Right lung (tissue), 10 donors: ENCODE measurements at places on chromosomes 7 and 10. TPM values are rescaled to one million over a fixed set of nuclear protein-coding genes. Genes with fewer than 3 reads are reported as not detected.

DNA sequence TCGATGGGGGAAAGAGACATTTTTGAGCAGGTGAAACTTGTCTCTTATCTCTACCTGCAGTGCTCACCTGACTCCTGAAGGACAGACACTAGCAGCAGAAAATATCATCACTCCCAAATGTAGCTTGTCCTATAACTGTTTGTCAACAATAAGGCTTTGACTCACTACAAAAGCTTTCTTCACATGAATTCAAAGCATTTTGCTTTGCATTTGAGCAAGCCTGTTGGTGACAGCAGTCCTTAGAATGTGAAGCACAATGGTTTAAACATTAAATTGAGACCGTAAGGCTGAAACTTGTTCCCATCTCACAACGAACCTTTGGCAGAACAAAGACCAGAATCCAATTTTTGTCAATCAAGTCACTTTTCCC is 30.6 kb upstream of the ZNRF2 start:
- no peak for DNase-seq

- no peak for DNase-seq
Measured at GRCh38 chr7:12884856-12885440, 197.5 kb downstream of the ARL4A start.

GRCh38 chr7:71775648-71776047 is 636.5 kb downstream of the CALN1 start:
- no peak for DNase-seq

GRCh38 chr10:106740-107139 is 28.5 kb upstream of the ZMYND11 start:
- DNase-seq, result no peak

GRCh38 chr10:91126471-91126870 is 94.0 kb upstream of the PCGF5 start:
- no peak for DNase-seq

DNA sequence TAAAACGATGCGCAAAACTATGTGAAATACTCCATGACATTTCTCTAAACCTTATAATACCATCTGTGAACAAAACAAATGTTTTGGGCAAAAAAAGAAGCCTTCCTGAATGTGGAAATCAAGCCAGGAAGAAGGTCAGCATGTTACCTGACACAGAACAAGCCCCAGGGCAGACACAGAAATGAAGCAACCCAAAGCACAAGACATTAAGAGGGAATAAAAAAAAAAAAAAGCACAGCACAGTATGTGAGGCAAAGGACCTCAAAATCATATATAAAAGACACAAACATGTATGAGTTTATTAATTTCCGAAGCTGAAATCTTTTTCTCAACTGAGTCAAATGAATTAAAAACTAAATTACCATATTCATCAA is 161.8 kb downstream of the SKIDA1 start:
- DNase-seq, result no peak

DNA sequence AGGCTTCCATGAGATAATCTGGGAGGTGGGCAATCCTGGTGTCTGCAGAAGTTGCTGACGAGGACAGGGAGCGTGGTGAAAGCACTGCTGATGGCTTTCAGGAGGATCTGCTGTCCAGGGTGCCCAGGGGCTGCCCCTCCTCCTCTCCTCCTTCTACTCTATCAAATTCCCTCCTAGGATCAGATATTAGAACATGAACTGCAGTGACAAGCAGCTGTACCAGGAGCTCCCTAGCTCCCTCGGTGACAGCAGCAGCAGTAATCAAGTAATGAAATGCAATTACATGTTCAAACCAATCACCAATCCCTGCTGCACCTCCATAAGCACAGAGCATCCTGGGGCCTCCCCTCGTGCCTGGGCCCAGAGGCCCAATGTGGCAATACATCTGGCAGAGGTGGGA is 46.9 kb downstream of the GRID1 start:
- no peak for DNase-seq

DNA sequence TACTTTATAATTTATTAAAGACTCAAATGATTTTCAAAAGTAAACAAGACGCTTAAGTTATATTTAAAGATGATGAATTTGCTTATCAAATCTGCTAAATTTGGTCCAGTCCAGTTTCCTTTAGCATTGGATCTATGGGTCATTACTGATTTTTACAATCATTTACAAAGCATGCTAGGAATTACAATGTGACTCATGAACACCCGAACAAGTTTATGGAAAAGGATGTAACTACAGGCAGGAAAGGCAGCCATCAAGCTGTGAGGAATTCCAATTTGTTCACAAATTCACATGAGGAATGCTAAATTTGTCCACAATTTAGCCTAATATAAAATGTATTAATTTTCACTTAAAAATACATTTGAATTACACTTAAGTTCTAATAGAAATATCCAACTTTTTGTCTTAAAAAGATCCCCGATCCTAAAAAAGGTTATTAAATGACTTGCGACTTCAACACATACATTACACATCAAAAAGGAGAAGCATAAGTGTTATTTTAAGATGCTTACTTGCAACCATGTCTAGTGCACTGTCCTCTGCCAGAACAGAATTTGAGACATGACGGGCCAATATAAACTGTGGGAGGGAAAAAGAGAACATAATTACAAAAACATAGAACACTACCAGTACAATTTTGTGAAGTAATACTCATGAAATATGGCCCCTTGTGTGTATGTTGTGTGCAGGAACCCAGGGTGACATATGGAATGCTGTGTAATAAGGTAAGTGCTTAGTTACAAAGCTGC is 194.2 kb upstream of the SLC26A5 start:
- no peak for DNase-seq

GRCh38 chr7:106262221-106262881 is 22.4 kb downstream of the NAMPT start:
- DNase-seq, result no peak

DNA sequence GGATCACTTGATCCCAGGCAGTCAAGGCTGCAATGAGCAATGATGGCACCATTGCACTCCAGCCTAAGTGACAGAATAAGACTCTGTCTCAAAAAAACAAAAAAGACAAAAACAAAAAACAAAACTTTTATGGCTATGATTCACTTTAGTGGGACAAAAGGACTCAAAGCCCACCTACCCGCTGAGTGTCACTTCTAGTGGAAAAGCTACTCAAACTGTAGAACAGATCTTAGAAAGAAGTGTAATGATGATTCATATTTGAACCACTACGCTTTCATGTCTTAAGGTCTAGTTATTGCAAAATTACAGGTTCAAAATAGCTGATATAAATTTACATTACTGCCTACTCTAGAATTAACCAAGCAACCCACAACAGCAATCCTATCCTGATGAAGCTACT is 47.1 kb upstream of the OTUD1 start:
- no peak for DNase-seq

- DNase-seq, result no peak
Measured at GRCh38 chr10:19048489-19048888, at the start of gene MALRD1. MALRD1 (plus strand) TSS chr10:19048801; CDS start chr10:19048939, 138 bp downstream.

GRCh38 chr10:35641676-35642034 is 441 bp downstream of the FZD8 start:
- DNase-seq, result no peak

- no peak for DNase-seq
Measured at GRCh38 chr7:106199813-106200364, 84.9 kb downstream of the NAMPT start.

DNA sequence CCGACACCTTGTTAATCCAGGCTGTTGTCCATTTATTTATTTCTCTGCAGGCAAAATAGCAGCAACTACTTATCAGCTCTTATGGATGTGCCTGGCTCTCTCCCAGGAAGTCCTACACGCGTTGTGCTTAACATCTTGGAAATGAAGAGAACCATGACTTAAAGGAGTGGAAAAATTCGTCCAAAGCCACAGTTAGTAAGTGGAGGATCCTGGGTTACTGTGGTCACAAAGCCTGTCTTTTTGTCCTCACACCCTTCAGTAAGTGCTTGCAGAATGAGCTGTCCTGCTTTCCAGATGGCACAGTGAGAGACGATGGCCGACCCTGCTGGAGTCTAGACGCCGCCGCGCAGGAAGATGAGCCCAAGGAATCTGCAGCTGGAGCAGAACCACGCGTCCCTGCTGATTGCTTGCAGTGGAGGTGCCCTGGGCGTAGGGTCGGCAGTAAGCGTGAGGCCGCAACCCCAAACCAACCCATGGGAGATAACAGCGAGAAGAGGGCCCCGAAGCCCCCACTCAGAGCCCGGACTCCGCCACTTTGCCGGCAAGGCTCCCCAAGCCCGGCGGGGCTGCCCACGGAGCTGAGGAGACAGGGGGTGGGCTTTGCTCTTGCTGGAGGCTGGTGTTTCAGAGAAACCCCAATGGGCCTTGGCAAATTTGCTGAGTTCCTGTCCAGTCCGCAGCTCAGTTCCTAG is 178.6 kb downstream of the CXCL12 start:
- peak; percentile 19 for DNase-seq

GRCh38 chr7:151167197-151167961 is at the start of gene GBX1:
GBX1 (minus strand) TSS chr7:151167694; CDS start chr7:151167548, 146 bp downstream.
- no peak for DNase-seq

DNA sequence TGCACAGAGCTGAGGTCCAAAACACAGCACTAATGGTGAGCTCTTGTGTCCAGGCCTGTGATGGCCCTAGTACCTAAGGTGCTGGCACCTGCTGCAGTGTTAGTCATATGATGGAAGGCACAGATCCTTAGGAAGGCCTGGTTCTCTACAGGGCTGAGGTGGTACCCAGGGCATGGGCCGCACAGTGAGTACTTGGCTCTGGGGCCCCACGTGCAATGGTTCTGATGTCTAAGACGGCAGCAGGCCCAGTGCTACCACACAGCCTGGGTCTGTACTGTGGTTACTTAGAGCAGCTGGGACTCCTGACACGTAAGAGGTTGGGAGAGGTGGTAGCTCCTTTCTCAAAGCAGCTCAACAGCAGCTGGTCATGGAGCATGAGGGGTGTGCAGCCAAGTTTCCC is 70.6 kb upstream of the MAGI2 start:
- no peak for DNase-seq

- DNase-seq, result no peak
Measured at GRCh38 chr7:23594879-23595604, 2.1 kb upstream of the CCDC126 start.

DNA sequence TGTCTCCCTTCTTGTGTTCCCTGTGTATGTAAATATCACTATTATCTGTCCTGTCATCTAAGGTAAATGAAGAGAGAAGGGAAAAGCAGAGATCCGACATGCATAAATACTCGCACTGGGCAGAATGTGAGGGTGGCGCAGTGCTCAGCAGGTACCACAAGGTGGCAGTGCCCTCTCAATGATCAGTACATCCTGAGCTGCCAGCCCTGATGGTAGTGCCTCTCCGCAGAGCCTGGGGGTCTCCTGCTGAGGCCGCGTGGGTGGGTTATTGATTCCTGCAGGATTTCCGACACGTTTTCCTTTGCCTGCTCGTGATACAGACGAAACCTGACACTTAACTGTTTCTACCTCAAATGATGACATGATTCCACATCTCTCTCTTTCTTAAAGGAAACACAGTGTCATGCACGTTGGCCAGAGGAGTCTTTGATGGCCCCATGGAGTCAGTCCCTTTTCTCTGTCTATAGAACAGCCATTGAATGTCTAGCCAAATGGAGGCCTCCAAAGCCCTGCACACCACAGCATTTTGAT is 19.8 kb downstream of the RGR start:
- DNase-seq, result peak; percentile 39

- DNase-seq, result no peak
Measured at GRCh38 chr10:35927990-35928488, 285.9 kb upstream of the FZD8 start.

DNA sequence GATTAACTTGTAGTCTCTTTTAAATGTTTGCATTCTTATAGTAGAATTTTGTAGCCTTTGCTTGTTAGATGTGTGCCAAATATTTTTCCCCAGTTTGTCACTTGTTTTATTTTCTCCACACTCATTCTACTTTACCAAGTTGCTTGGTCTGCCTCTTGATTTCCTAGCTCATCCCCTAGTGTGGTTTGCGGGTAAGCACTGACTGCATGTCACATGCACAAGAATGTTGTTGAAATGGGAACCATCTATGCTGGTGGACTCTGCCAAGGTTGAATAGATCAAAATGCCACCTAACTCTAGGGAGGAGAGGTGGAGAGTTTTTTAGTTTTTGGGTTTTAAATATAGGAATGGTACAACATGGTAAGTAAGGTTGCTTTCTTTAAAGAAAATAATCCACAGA is 47.6 kb downstream of the FZD1 start:
- no peak for DNase-seq

- DNase-seq, result no peak
Measured at GRCh38 chr10:56624082-56624481, 263.0 kb upstream of the ZWINT start.

- no peak for DNase-seq
Measured at GRCh38 chr7:108660465-108660864, 90.8 kb downstream of the DNAJB9 start.

- DNase-seq, result no peak
Measured at GRCh38 chr10:122288917-122289316, 17.8 kb downstream of the BTBD16 start.

- no peak for DNase-seq
Measured at GRCh38 chr10:71873582-71874211, 22.6 kb upstream of the PSAP start.

DNA sequence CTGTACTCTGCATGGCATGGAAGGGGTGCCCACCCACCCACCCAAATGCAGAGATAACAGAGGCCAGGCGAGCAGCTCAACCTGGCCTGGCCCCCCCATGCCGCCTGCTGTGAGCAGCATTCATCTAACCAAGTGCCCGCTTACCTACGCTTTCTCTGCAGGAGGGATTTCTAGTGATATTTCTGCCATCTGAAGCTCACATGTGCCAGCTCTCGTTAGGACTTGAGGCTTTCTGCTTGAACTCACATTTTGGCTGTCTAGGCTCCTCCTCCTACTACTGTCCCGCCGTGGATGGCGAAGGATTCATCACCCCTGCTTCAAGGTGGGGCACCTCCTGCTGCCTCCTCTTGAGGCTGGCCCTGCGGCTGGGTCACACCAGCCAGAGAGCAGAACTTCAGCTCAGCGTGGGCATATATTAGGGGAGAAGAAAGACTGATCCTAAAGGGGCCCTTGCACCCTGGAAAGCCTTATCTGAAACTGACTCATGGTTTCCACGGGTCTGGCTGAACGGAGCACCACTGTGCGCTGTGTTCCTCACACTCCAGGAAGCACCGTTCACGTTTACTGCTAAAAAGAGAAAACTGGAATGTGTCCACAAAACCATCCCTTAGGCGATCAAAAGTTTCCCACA is 45.5 kb downstream of the CTBP2 start:
- DNase-seq, result no peak

The FRMD4A gene
- 48.9 TPM for polyA plus RNA-seq

The CRYGN gene
- polyA plus RNA-seq, result 0.20 TPM

The CHST3 gene
- polyA plus RNA-seq, result 11.3 TPM

The ABCA13 gene
- 1.7 TPM for polyA plus RNA-seq

The TMEM270 gene
- polyA plus RNA-seq, result not detected

The ASAH2 gene
- polyA plus RNA-seq, result 3.0 TPM

The CYP2E1 gene
- polyA plus RNA-seq, result 2.2 TPM

The FBXL13 gene
- polyA plus RNA-seq, result 4.6 TPM

The SPDYE5 gene
- 7.0 TPM for polyA plus RNA-seq

The NOS3 gene
- 7.5 TPM for polyA plus RNA-seq

The CPEB3 gene
- 2.7 TPM for polyA plus RNA-seq

The PCLO gene
- 6.2 TPM for polyA plus RNA-seq
